ENCODE measurements at places on chromosomes 2 and 18.

GRCh38 chr18:63192126-63192884 lies 127.3 kb downstream of the BCL2 start:
- no peak for DNase-seq

- no peak for DNase-seq
These were observed 87.7 kb downstream of the SPRED2 start for GRCh38 chr2:65344689-65345088.

DNA sequence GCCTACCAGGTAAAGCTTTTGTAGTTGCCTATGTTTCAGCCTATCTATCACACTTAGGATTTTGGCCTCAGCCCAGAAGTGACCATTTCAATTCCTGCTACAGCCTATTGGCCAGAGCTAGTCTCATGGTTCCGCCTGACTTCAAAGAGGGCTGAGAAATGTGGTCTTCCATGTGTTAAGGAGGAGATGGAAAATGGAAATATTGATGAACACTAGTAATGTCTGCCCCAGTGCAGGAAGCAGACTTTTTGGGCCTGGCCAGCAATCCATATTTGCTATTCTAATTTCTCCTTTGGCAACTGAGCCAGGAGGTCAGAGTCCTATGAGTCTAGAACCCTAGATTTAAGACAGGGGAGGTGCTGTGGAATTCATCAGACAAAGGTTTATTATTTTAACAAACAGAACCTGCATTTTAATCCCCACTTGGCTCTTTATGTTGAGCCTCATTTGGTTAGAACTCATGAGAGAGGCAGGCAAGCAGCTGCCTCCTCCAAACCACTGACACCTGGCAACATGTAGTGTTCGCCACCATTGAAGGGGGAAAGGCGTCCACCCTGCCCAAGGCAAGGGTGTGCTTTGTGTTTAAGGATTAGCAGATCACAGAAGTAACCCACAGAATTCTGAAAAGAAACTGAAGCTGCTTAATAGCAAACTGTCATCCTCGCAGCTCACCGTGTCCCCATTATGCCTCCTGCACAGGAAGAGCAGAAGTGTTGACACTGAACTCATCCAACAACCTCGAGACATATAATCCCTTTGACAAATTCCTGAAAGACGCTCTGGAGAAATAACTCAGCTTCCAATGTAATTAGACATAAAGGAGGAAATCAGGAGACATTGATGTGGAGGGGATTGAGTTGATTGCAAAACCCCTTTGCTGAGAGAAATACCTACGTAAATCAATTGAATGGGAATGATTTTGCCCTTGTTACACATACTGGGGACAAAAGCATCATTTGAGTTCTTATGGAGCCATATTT lies 47.7 kb upstream of the SCG2 start:
- no peak for DNase-seq

DNA sequence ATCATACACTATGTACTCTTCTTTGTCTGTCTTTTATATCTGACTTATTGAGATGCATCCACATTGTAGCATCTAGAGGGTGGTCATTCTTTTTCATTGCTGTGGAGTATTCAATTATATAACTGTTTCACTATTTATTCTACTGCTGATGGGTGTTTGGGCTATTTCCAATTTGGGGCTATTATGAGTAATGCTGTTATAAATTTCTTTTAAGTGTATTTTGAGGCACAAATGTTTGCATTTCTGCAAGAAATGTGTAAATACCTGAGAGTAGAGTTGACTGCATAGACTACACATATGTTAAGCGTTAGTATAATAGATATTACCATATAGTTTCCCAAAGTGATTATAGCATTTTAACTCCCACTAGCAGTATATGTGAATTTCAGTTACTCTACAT lies 26.9 kb upstream of the PPP1R1C start:
- no peak for DNase-seq

- no peak for DNase-seq
These were observed 86.0 kb downstream of the THADA start for GRCh38 chr2:43509886-43510285.

- no peak for DNase-seq
These were observed 236.6 kb downstream of the CYRIA start for GRCh38 chr2:16429002-16429401.

GRCh38 chr2:171598713-171599319 lies 76.5 kb downstream of the CYBRD1 start:
- DNase-seq, result peak; percentile 13

GRCh38 chr2:234363647-234364294 lies 133.1 kb downstream of the ARL4C start:
- no peak for DNase-seq

- DNase-seq, result no peak
These were observed 1110.6 kb upstream of the ACVR2A start for GRCh38 chr2:146734042-146734820.

GRCh38 chr2:217076657-217077232 lies 216.9 kb upstream of the TNP1 start:
- no peak for DNase-seq

DNA sequence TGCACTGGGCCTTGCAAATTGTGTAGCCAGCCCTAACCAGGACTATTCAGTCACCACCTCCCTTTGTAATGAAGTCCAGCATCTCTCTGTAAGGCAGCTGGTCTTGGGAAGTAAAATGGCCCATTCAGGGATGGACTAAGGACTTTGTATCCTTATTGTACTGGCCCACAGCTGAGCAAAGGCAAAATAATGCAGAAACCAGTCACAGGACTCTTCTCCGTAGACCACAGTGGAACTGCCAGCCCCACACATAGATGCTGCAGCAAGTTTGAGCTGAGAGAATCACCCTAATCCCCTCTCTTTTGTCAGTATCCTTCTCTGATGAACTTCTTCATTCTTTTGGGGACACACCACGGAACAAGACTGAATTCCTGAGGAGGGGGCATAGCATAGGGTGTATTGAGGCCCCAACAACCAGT lies 73.6 kb upstream of the RTN4 start:
- no peak for DNase-seq

GRCh38 chr18:37299471-37300304 lies 265.9 kb downstream of the CELF4 start:
- DNase-seq, result no peak

DNA sequence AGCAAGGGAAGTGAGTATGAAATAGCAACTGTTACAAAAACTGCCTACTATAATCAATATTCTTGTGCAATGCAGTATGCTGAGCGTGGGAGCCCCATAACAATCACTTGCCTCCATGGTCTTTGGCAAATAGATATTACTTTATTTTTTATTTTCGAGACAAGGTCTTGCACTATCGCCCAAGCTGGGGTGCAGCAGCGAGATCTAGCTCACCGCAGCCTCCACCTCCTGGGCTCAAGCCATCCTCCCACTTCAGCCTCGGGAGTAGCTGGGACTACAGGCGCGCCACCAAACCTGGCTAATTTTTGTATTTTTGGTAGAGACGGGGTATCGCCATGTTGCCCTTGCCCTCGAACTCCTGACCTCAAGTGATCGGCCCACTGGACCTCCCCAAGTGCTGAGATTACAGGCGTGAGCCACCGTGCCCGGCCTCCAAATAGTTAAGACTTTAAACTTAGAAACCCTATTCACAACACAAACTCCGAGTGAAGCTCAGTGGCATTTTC lies 1.2 kb upstream of the CCNT2 start:
- no peak for DNase-seq

DNA sequence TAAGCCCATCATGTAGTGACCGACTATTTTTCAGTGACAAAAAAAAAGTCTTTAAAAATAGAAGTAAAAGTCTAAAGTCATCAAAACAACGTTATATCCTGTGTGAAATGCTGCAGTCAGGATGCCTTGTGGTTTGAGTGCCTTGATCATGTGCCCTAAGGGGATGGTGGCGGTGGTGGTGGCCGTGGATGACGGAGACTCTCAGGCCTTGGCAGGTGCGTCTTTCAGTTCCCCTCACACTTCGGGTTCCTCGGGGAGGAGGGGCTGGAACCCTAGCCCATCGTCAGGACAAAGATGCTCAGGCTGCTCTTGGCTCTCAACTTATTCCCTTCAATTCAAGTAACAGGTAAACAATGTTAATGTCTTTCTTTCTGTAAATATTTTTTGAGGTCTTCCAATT lies at the start of gene CD28:
Gene CD28 (plus strand): TSS at position 237 of the 400 bp plus-strand sequence. CDS start 58 bp downstream, at position 295.
- DNase-seq, result peak; percentile 78

DNA sequence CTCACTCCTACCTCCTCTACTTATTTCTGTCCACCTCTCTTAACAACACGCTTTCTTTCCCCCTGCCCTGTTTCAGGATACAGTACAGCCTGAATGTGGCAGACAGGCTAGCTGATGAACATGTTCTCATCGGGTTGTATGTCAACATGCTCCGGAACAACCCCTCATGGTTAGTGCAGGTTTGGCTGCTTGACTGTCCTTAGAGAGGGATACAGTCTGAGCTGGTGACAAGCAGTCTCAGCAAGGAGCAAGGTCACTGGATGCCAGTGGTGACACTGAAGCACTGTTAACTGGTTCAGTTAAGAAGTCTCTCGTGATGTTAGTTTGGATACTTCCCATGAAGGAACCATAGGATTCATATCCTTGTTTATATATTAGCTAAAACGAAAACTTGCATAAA lies 128.6 kb downstream of the DTNA start:
- DNase-seq, result no peak

DNA sequence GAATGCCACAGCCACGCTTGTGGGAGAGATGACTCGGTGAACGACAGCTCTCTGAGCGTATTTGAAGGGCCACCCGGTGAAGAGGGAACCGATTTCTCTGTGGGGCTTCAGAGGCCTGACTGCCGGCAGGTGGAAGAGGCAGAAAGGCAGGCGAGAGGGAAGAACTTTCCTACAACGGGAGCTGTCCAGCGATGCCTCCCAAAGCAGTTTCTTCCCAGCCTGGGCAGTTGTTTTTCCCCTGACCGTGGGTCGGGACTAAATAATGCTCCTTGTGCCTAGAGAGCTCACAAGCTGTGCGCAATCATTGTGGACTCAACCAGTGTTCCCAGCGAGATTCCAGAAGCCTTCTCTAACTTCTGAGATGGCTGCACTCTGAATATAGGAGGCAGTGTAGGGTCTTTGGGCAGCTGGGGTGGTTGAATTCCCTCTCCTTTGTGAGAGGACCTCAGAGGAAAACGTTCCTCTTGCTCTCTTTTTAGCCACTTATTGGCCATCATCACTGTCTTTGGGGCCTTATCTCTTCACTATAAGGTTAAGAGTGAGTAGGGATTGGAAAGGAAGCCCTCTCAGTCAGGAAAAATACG lies 710 bp downstream of the SEC11C start:
- DNase-seq, result no peak

- no peak for DNase-seq
These were observed 119.1 kb downstream of the NEDD4L start for GRCh38 chr18:58163004-58163590.

- DNase-seq, result no peak
These were observed 101.7 kb upstream of the NOSTRIN start for GRCh38 chr2:168700615-168701245.

- no peak for DNase-seq
These were observed 115.5 kb downstream of the ESCO1 start for GRCh38 chr18:21484851-21485636.

DNA sequence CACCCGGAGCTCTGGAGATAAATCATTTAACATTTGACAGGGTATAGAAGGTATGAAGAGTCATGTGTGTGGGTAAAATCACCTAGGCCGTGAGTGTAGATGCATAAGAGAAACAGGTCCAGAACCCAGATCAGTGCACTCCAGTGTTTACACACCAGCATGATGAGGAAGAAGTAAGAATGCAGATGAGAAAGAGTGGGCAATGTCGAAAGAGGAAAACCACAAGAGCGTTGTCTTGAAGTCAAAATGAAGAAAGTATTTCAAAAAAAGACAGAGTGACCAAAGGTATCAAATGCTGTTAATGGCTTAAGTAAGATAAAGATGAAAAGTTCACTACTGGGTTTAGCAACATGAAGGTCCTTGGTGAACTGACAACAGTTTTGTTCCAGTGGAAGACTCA lies 32.0 kb upstream of the PLB1 start:
- DNase-seq, result no peak

- no peak for DNase-seq
These were observed 2.0 kb downstream of the IHH start for GRCh38 chr2:219058541-219059374.

- DNase-seq, result no peak
These were observed 205.7 kb downstream of the DSEL start for GRCh38 chr18:67310826-67311225.

DNA sequence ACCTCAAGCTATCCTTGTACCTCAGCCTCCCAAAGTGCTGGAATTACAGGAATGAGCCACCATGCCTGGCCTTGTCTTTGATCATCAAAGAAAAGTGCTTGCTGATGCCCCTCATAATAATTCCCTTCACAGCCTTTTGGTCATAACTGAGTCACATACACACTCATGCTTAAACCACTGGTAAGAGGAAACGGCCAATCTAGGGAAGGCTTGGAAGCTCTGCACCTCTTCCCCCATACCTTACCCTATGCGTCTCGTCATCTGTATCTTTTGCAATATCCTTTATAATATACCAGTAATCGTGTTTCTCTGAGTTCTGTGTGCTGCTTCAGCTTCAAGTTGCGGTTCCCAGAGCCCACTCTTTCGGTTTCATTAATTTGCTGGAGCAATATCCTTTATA lies 4.8 kb upstream of the RNF138 start:
- no peak for DNase-seq

DNA sequence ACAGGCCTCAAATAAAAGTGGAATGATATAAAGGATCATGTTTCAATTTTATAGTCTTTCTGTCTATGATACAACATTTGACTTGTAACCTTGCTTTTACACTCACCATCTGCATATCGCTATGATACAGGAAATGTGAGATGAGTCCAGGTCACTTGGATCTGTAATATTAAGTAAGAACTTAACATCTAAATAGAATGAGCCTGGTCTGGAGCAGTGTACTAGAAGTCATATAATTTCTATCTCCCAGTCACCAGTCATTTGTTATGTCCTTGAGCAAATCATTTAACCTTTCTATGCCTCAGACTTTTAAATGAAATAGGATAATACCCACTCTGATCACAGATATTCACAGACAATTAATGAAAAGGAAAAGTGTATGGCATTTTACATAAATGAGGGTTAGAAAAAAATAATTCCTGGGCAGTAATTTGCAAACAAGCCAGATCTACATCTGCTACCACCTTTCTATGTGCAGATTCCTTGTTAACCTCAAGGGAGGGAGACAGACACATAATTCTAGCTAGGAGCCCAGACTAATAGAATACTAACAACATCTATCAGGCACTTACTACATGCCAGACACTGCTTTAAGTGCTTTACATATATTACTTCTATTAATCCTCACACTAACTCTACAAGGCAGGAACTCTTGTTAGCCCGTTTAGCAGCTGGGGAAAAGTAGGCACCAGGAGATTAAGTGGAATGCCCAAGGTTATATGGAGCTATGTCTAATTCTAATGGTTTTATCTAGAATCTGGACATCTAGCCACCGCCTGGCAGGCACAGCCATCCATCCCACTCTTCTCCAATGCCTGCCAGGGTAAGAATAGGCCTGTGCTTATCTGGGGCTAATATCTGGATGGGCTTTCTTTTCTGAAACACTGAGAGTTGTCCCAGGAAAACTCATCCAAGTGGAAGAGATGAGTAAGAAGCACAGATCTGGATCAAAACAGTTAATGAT lies 313.6 kb upstream of the CDH20 start:
- no peak for DNase-seq

- no peak for DNase-seq
These were observed 53.2 kb downstream of the FAM168B start for GRCh38 chr2:131039908-131040660.

- no peak for DNase-seq
These were observed 62.9 kb downstream of the PDCL3 start for GRCh38 chr2:100625717-100626116.
